DMS153 (cell line): ENCODE measurements at places on chromosomes 6 and 20.

- DNase-seq: no peak
Observed at GRCh38 chr20:63627751-63628245, 897 bp upstream of the GMEB2 start.

DNA sequence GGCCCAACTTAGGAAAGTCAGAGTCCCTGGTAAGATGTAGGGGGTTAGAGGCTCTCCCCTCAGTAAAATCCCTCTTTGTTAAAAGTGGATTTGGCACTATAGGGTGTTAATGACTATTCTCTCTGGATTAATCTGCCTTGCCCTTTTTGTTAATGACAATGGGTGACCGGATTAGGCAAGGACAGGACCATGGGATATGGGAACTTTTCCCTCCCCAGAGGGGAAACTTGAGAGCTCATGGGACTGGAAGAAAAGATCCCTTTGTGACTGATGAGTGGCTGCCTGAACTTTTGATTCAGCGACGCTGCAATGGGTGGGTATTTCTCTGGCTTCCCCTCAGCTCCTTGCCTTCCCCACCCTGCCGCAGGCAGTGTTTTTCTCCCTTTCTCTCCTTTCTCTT, 12.2 kb upstream of the TAAR9 start:
- DNase-seq: no peak

DNA sequence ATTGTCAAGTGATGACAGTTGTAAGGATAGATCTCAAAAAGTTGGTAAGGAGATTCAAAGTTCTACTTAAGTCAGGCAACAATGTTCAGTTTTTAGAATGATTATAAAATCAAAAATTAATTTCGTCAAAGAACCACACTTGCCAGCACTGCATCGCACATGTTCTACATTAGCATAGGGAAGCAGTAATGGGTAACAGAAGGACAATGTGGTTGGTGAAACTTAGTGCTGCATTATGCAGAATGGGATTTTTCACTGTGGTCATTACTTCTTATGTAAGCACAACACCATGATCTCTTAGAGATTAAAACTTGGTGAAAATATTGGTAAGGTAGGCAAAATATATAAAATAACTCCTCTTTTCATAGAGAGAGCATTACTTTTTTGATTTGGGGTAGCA, 173.7 kb upstream of the THEMIS start:
- DNase-seq: no peak

- no peak for DNase-seq
Observed at GRCh38 chr6:31386977-31387376, 16.4 kb upstream of the MICA start.

- DNase-seq: no peak
Observed at GRCh38 chr6:22357724-22358189, 60.9 kb upstream of the PRL start.

GRCh38 chr6:120774275-120774674, 560.0 kb downstream of the TBC1D32 start:
- no peak for DNase-seq

DNA sequence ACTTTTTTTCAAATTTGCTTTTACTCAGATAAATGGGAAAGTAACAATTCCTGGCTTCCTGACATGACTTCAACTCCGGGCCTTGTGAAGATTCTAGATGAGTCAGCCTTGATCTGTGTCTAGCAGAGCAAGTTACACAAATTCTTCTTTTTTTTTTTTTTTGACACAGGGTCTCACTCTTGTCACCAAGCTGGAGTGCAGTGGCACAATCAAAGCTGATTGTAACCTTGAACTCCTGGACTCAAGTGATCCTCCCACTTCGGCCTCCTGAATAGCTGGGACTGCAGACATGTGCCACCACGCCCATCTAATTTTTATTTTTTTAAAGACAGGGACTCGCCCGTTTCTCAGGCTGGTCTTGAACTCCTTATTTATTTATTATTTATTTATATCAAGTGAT, 7.3 kb upstream of the ARHGAP18 start:
- no peak for DNase-seq

GRCh38 chr6:166203003-166203640, 35.5 kb upstream of the TBXT start:
- DNase-seq: no peak

- no peak for DNase-seq
Observed at GRCh38 chr6:71066153-71066552, 109.3 kb upstream of the B3GAT2 start.

DNA sequence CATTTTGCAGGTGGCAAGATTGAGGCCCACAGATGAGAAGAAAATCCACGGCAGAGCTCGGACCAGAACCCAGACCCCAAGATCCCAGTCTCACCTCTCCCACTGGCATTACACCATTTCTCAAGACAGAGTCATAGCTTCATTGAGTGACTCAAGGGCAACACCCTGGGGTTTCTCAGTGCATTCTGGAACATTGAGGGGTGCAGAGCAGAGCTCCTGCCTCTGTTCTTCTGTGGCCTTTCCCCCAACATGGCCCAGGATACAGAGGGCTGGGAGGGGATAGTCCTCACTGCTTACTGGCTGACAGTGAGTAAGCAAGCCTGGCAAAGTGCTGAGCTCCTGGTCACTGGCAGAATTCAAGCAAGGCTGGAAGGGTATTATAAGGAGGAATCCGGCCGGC, 74.0 kb downstream of the MDGA1 start:
- DNase-seq: no peak

GRCh38 chr6:54285595-54285994, 22.6 kb upstream of the TINAG start:
- no peak for DNase-seq

DNA sequence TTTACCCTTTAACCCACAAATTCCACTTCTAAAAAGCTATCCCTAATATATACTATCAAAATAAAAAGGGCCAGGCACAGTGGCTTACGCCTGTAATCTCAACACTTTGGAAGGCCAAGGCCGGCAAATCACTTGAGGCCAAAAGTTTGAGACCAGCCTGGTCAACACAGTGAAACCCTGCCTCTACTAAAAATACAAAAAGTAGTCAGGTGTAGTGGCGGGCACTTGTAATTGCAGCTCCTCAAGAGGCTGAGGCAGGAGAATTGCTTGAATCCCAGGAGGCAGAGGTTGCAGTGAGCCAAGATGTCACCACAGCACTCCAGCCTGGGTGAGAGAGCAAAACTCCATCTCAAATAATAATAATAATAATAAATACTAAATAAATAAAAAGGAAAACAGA, 82.5 kb downstream of the TRIM27 start:
- no peak for DNase-seq

DNA sequence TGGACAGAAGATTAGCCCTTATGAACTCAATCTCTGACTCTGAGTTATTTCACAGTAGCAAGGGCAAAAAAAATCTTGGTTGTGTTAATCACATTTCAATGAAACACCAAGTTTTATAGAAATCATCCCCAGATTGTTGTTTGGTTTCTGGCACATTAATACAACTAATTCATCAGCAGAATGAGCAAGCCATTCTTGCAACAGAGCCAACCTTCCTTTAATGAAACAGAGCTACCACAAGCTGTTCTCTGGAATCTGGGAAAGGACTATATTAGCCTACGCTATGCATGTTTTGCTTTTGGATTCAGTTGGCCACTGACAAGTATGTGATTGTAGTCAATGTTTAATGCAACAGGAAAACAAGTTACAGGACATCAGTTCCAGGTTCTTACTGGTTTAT, 13.8 kb upstream of the POPDC3 start:
- no peak for DNase-seq

DNA sequence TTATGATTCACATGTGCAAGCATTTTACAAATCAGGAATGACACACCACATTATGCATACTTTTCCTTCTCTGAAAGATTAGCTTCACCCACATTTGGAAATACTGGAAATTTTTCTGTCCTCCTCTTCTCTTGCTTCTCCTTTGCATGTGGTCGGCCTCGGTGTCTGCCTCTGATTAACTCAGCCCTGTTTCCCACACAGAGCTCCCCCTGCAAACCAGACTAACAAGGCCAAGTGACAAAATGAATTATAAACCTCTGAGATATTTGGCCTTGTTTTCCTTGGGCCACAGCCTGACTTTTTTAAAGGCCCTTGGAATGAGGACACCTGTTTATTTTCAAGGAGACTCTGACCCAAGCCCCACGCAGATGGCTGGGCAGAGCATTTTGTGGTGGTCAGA, 9.0 kb upstream of the CCN6 start:
- no peak for DNase-seq

- no peak for DNase-seq
Observed at GRCh38 chr6:50887112-50887511, 68.4 kb downstream of the TFAP2B start.

GRCh38 chr20:11626551-11626950, 291.1 kb upstream of the BTBD3 start:
- no peak for DNase-seq

GRCh38 chr20:57396984-57397692, 5.9 kb downstream of the RBM38 start:
- no peak for DNase-seq

- peak; percentile 47 for DNase-seq
Observed at GRCh38 chr6:100372326-100373091, 92.2 kb downstream of the SIM1 start.

DNA sequence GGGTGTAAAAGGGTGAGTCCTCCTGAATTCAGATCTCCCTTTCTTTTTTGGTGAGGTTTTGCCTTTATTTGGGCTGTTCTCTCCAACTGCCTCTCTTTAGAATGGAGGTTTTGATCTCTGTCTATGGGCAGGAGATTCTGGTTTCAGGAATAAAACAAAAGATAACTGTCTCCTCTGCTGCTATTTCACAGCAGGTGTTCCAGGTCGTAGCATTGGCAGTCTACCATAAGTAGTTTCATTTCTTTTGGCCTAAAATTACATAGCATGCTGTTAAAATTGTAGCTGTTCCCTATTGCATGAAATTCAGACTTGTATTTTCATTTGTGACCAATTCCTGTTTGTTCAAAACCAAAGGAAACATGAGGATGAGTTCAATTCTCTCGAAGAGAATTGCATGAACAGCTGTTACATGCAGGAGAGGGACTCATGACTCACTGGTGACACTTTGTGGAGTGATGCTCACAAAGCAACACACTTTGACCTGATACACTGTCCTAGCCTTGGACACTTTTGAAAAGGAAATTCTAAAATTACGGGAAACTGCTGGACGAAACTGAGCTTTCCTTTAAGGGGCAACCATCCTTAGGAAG, 76.8 kb upstream of the SIRPG start:
- DNase-seq: no peak

DNA sequence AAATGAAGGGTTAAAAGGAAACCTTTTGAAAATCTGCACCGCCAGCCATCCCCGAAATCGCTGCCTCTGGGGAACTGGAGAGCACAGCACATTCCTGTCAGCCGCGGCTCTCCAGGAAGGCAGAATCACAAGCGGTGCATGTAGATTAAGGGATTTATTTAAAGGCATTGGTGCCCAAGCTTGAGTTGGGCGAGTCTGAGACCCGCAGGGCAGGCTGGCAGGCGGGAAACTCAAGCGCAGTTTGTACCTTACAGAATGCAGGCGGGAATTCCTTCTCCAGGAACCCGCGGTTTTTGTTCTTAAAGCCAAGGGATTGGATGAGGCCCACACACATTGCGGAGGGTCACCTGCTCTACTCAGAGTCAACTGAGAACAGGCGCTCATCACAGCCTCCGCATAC, 10.8 kb downstream of the GPR31 start:
- no peak for DNase-seq

DNA sequence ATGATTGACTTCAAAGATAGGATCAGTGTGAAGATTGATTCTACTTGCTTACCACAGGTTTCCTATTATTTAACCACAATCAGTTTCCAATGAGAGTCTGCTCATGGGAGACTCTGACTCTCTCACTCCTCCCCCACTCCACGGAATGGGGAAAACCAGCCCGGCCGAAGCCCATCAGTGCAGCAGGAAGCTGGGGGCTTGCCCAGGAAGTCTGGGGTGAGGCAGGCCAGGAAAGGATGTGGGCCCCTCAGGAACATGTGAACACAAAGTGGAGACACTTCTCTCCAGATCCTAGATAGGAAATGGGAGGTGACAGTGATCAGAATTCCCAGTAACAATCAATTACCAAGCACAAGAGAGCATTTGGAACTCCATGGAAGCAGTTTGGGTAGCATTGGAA, 144.2 kb downstream of the TTLL2 start:
- no peak for DNase-seq

GRCh38 chr6:27805347-27805746, 106.8 kb downstream of the OR2B2 start:
- no peak for DNase-seq

- no peak for DNase-seq
Observed at GRCh38 chr20:23649830-23650417, 12.2 kb upstream of the CST3 start.

- DNase-seq: no peak
Observed at GRCh38 chr6:167410462-167410861, 85.6 kb downstream of the TTLL2 start.

DNA sequence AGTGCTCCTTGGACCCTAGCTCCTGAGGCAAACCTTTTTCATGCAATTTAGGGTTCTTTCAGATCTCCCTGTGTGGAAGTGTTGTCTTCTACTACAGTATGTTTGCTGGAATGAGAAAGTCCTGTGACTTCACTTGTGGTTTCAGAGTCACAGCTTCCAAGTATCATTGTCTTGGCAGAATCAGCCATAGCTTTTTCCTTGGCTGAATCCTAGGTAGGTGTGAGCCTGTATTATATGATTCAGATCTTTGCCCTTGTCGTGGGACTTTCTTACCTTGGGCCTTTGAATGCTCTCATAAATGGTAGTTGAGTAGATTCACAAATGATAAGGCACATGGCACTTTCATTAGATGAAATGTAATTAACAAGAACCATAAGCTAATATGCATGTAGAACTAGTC, 16.5 kb downstream of the CARMIL1 start:
- DNase-seq: no peak

DNA sequence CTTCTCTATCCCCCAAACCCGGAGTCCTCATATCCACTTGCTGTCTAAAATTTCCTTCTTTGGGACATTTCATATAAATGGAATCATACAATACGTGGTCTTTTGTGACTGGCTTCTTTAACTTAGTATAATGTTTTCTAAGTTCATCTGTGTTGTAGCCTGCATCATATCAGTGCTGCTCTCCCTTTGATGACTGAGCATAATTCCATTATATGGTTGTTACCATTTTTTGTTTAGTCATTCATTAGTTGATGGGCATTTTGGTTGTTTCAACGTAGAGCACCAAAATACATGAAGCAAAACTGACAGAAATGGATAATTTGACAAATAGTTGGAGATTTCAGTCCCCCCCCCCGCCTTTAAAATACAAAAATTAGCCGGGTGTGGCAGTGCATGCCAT, 71.5 kb downstream of the ZFAND3 start:
- DNase-seq: no peak

- no peak for DNase-seq
Observed at GRCh38 chr6:84521511-84521910, 242.9 kb downstream of the TBX18 start.

GRCh38 chr20:19347943-19348456, 135.6 kb downstream of the SLC24A3 start:
- no peak for DNase-seq

- no peak for DNase-seq
Observed at GRCh38 chr6:13094781-13095425, 233.4 kb downstream of the TBC1D7 start.

DNA sequence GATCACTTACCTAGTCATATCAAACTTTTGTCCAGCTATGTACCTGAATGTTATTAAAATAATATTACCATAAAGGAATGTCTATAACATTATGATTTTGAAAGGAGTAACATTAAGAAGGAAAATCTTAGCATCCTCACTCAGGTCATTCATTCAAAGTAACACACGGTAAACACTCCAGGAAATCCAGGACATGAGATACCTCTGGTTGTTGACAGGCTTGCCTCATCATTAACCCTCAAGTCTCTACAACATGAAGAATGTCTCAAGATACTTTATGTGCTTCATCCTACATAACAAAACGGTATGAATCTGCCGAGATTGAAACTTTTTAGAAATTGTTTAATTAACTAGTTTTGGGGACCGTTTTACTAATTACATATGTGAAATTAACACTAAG, 690 bp upstream of the FILIP1 start:
- no peak for DNase-seq
